ENCODE measurements at places on chromosomes 1 and 21.

GRCh38 chr1:159468321-159468720 is 28.8 kb downstream of the OR10J1 start:
- no peak for DNase-seq

GRCh38 chr1:242057745-242058115 is 58.8 kb upstream of the MAP1LC3C start:
- DNase-seq = no peak

- no peak for DNase-seq
Observed at GRCh38 chr1:23472351-23473036, 11.5 kb downstream of the ASAP3 start.

- no peak for DNase-seq
Observed at GRCh38 chr21:15005391-15005790, 59.4 kb downstream of the NRIP1 start.

GRCh38 chr1:7295946-7296345 is 475.1 kb upstream of the VAMP3 start:
- DNase-seq = no peak

GRCh38 chr1:156740741-156741480 is at the start of gene MRPL24:
Gene MRPL24, minus strand, starts transcription at chr1:156741088. Its CDS starts 2,384 bp downstream, at chr1:156738704.
- peak; percentile 99 for DNase-seq

- DNase-seq = no peak
Observed at GRCh38 chr1:192949783-192950182, 109.4 kb downstream of the UCHL5 start.

- no peak for DNase-seq
Observed at GRCh38 chr1:51912881-51913280, 34.4 kb upstream of the NRDC start.

DNA sequence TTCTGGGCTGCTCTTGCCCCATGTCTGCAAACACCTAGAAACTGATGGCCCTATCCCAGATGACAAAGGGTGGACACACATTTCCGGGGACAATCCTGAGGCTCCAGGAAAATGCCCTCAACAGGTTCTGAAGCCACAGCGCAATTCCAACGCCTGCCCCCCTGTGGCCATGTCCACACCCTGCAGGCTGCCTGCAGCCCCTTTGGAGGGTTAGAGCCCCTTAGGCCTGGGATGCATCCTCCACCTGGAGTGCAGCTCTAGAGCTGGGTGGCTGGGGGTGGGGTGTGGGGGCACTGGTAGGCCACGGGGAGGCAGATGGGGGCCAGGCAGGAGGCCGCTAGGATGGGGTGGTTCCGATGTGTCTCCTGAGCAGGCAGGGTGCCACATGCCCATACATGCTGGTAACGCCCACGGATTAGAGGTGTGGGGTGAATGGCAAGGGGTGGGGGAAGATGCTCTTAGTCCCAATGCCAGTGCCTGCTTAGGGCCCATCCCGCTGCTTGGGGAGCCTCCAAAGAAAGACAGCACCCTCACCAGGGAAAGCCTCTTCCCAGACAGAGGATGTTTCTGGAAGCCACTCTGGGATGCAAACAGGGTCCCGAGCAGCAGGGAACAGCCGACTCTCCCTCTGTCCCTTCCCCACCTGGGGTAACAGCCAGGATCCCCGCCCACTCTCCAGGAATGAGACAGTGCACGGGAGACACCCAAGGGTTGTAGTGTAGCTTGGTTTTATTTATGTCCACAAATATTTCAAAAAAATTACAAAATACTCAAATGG is 34.0 kb downstream of the SLC45A1 start:
- DNase-seq = no peak

DNA sequence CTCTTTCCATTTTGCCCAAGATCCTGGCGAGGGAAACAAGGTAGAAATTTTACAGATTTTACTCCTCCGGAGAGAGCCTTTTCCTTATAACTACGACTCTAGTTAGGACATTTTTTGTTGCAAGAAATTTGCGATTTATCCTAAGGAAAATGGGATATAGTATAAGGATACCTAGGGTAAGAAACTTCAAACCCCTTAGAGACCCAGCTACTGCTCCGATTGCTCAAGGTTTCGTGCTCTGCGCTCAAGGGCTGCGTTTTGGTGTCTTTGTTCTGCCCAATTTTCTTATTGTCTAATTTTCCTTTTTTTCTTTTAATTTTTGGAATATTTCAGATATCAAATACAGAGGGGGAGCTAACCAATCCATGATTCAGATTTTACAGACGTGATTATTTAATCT is 1.5 kb downstream of the TTC3 start:
- DNase-seq = peak; percentile 14
